Breast epithelium (tissue), 4 donors: ENCODE measurements at places on chromosomes 6 and 20. TPM values are rescaled to one million over a fixed set of nuclear protein-coding genes. Genes with fewer than 3 reads are reported as not detected.

The THEMIS gene
- total RNA-seq = 1.3 TPM

GRCh38 chr20:19903168-19903811, 113.9 kb upstream of the NAA20 start:
- DNase-seq = no peak

The SGK1 gene
- 459 TPM for total RNA-seq

The HLA-DQB2 gene
- 1.3 TPM for total RNA-seq

The UST gene
- 10.5 TPM for total RNA-seq

GRCh38 chr6:66421570-66421969, 714.5 kb upstream of the EYS start:
- DNase-seq = no peak
